Myocyte (in vitro differentiated cells): ENCODE measurements at places on chromosomes 12 and 14.

GRCh38 chr14:34369648-34370030, 92.4 kb downstream of the SPTSSA start:
- DNase-seq, result no peak

DNA sequence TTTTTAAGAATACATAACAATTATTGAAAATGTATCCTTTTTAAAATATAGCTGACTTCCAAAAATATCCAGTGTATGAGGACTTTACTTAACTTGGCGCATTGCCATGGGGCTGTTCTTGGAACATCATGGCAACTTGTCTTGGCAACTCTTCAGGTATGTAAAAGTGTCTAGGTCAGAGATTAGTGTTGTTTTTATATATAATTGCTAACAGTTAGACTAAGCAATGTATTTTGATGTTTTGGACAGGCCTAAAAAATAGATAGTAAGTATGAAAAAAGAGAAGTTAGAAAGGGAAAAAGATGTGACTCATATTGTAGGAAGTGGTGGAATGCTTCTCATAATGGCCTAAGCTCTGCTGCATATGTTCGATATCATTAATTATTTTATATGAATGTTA, 70.9 kb downstream of the MON2 start:
- DNase-seq, result peak; percentile 50

DNA sequence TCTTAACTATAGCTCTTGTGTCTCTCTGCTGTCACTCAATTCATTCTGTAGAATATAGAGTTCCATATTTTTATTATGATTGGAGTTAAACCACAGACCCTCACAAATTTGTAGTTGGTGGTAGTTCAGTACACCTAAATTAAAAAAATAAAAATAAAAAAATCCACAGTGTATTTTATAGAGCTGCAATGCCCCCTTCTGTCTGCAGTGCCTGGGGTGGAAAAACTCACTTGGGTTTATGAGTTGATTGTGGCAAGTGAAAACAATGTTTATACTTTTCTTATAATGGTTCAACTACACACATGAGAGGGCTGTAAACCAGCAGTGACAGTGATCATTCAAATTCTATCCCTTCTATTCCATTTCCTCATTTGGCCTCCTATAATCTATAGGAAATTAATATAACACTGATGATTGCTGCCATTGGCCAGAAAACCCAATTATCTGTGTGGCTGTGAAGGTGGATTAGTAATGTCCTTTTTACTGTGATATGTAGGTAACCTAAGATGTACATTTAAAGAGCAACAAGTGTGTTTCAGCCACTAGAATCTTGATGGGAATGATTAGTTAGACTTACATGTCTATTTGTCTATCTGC, 166.9 kb upstream of the LRIG3 start:
- DNase-seq, result peak; percentile 28

- no peak for DNase-seq
These were observed 718 bp upstream of the TROAP start for GRCh38 chr12:49322367-49322707.

DNA sequence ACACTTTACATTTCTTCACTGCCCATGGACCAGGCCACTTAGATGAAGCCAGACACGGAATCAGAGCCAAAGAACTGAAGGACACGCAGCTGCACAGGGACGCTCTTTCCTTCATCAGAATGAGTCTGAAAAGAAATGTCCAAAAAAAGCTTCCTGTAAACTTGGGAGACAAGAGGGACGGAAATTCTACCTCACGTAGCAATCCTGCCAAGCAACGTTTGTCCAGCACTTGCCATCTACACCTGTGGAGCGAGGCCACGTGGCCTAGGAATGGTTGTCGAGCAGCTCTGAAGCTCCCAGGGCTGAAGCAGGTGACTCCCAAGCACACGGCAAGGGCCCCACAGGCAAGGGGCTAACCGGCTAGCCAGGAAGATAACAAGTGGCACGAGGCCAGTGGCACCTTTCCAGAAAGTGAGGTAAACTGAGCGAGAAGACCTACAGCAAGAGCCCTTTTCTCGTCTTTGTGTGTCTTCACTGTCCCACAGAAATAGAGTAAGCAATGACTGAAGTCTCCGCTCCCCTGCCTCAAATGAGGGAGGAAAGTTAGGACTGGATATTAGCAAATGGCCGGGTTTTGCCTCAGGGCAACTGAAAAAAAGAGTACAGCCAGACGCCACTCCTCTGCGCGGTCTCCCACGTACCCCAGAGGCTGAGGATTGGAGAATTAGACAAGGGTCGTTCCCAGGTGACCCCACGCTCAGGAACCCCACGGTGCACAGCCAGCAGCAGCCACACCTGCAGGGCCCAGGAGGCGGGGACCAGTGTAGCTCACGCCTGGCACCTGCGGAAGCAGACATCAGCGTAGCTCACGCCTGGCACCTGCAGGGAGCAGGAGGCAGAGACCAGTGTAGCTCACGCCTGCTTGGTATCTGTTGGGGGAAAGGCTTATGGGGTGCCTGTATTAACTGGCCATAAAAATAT, 7.7 kb downstream of the ZNF605 start:
- DNase-seq, result no peak

DNA sequence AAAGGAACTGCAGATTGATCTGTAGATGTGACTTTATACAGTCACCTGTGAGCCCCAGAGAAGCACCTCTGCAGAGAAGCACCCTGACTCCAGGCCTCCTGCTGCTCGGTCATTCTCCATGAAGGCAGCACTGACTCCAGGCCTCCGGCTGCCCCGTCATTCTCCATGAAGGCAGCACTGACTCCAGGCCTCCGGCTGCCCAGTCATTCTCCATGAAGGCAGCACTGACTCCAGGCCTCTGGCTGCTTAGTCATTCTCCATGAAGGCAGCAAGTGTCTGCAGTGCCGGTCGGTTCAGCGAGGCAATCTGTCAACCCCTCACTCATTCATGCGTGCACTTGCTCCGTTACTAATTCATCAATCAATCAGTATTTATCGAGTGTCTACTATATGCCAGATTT, 160.3 kb downstream of the PIWIL1 start:
- DNase-seq, result no peak
